ENCODE measurements at places on chromosomes 16 and 17.

- no peak for DNase-seq
These were observed 62.1 kb downstream of the EPN2 start for GRCh38 chr17:19299214-19299747.

GRCh38 chr17:21210411-21211076 is 3.4 kb downstream of the TMEM11 start:
- no peak for DNase-seq

- no peak for DNase-seq
These were observed 109.8 kb downstream of the GOSR1 start for GRCh38 chr17:30586818-30587595.

DNA sequence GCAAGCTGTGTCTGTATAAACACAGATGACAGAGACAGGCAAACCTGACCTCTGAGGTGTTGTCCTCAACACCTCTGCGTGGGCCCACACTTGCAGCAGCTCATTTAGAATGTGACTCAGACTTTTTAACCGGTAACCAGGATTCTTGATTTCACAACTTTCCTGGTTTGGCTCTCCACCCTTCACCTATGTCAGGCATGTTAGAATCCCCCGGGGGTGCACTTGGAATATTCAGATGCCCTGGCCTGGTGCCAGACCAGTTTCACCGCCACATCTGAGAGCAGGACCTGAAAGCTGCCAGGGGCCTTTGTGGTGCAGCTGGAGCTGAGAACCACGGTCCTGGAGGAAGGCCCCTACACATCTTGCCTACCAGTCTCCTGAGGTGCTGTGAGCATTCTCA is 4.8 kb downstream of the DHODH start:
- no peak for DNase-seq

DNA sequence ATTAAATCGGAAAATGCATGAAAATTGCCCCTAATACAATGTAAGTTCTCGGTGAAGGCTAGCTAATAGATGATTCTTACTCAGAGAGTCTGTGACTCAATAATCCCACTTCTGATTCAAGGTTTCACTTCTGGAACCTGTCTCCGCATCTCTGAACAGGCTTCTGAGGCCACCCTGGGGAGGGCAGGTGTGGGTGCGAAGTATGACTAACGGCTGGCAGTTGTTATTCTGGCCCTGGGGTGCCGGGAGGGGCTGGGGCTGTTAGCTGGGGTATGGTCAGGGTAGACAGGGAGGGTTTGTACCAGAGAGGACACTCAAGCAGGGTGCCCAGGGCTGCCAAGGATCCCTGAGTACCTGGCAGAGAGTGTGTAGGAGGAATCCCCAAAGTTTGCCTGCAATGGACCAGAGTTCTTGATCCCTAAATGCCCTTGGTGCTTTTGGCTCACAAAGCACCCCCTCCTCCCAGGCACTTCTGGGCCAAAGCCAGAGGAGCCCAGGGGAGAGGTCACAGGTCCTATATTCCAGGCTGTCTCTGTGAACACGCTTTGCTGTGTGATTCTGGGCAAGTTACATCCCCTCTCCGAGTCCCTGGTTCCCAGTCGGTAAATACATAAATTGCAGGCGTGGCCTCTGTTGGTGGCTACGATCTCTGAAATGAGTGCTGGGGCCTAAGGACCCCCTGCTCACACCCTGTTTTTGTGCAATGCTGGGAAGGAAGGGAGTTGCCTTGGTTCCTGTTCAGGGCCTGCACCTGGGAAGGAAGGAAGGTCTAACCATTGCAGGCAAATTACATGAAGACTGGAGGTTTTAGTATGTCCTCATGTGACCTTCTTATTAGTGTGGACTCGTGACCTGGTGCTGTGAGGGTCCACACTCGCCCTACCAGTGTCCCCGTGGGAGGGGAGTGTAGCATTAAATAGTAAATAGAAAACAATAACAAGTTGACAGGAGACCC is 49.9 kb upstream of the CPNE2 start:
- DNase-seq = peak; percentile 62

- DNase-seq = no peak
These were observed 394.1 kb upstream of the TNRC6C start for GRCh38 chr17:77564278-77564920.

DNA sequence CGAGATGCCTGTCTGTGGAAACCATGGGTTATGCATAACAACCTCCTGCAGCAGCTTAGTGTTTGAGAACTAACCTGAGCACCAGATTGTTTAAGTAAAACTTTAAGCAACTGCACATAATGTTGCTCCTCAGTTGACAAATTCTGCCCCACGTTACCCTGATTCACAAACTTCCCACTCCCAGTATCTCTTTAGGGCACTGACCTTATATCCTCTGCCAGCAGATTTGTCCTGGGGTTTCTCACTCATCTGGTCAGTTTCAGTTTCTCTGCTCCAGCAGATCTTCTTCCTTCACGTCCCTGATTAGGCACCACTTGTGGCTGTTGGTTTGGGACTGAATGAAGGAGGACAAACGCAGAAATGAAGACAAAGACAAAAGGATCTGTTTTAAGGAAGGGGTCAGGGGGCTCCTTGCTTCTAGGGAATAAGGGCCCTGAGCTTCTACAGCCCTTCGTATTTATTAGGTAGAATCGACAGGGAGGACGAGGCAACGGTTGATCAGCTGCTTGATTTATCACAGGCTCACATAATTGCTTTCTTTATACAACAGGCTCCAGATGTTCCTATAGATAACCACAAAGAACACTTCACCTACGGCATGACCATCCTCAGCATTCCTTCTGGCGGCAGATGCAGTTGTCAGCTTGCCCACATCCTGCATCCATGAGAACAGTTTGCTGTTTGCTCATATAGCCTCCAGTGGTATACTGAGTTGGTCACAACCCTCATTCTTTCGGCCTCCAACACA is 13.5 kb upstream of the ZNF689 start:
- DNase-seq = no peak

GRCh38 chr17:27224526-27225315 is 69.2 kb upstream of the WSB1 start:
- no peak for DNase-seq

- no peak for DNase-seq
These were observed 514 bp downstream of the UBFD1 start for GRCh38 chr16:23557779-23558702.

DNA sequence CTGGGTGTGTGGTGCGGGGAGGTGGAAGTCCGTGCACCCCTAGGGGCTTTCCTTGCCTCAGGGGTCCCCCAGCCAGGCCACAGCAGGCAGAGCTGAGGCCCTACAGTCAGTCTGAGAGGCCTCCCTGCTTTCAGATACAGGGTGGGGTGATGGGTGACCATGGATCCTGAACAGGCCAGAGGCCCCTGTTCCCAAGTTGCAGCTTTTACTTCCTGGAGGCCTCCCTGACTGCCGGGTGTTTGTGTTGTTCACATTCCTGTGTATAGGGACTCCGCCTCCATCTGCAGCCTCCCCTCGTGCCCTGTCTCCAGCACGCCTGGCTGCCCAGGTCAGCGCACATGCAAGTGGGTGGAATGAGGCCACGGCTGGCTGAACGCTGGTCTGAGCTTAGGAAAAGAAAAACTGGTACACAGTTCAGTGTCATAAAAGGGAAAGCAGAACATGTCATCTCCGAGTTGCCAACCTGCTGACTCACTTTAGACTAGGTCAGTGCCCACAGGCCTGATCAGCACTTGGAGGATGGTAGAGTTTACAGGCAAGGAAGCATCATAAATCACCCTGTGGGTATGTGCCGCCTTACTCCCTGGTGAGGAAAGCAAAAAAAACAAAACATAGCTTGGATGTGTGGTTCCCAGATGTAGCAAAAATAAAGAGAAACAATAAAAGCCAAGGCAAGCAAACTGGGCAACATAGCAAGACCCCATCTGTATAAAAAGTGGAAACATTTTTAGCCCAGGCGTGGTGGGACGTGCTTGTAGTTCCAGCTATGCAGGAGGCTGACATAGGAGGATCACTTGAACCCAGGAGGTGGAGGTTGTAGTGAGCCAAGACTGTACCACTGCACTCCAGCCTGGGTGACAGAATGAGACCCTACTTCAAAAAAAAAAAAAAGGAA is 6.2 kb upstream of the SLC7A6 start:
- no peak for DNase-seq

GRCh38 chr17:9230346-9230745 is 209.0 kb downstream of the NTN1 start:
- no peak for DNase-seq

GRCh38 chr16:30658731-30659506 is 688 bp downstream of the FBRS start:
- peak; percentile 97 for DNase-seq

DNA sequence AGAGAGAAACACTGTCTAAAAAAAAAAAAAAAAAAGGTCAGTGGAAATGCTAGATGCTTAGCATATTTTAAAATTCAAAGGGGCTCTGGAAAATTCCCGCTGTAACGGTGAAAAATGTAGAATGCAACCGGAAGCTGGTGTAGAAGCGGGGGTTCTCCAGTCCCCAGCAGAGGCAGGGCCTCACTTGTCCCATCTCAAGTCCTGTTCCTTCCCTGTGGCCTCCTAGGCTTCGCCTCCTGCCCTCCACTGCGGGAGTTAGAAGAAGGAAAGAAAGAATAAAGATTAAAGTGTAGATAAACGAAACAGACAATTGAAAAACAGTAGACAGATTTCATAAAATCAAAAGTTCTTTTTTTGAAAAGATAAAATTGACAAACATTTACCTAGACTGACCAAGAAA is 14.8 kb upstream of the ZNF287 start:
- DNase-seq = no peak

GRCh38 chr17:42005166-42005565 is 12.1 kb downstream of the DNAJC7 start:
- no peak for DNase-seq

- no peak for DNase-seq
These were observed 29.6 kb downstream of the TNRC6A start for GRCh38 chr16:24759006-24759405.

DNA sequence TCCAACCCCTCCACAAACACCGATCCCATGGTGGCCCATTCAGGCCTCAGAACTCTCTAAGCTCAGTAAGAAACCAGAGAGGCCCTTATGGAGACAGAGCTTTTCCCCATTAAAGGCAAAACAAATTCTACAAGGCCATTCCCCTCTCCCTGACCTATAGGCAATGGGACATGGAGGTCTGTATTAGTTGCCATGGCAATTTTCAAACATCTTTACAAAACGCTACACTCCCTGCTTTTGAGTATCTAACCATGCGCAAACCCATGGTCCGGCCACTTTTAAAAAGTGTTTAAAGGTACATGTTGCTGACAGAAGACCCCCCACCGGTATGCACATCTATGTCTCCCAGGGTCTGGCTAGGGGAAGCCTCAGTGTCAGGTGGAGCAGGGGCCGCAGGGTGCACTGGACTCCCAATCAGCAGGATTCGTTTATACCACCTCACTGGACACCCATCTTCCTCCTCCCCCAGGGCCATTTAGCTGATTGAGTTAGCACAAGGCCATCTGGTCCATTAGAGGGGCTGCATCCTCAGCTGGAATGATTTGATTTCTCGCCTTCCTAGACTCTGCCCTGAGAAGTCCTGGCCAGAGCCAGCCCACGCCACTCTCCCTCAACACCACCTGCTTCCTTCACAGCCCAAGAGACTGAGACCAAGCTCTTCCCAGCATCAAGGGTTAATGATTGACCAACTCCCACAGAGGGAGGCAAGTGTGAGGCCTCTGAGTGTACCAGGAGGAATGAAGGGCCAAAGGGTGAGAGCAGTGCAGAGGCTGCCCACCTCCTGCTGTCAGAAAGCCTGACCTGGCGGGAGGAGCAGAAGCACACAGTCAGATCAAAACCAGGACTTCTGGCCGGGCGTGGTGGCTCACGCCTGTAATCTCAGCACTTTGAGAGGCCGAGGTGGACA is 10.9 kb downstream of the ACLY start:
- no peak for DNase-seq

Data from CD4-positive, alpha-beta T cell treated with Interferon gamma for 1 hour (primary cell).